Brain (organoid and tissue), 16 donors: ENCODE measurements at places on chromosomes 16 and 17.
A peak's percentile ranks its signal among the peaks of the same experiment; 100 is the strongest.

DNA sequence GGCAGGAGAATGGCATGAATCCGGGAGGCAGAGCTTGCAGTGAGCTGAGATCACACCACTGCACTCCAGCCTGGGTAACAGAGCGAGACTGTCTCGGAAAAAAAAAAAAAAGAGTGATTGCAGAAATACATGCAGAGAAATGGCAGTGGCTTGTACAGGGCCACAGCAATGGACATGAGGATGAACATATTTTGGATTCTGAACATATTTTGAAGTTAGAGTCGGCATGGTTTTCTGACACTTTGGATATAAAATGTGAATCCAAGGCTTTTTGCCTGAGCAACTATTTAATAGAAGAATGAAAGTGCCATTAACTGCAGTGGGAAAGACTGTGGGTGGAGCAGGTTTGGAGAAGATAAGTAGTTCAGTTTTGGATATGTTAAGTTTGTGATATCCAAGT, 35.8 kb downstream of the CPD start:
- DNase-seq: no peak

- DNase-seq: no peak
These were observed at the start of gene RILP for GRCh38 chr17:1649844-1650501. TSS of gene RILP (minus strand) at chr17:1649866. CDS start at chr17:1649804, 62 bp downstream.

DNA sequence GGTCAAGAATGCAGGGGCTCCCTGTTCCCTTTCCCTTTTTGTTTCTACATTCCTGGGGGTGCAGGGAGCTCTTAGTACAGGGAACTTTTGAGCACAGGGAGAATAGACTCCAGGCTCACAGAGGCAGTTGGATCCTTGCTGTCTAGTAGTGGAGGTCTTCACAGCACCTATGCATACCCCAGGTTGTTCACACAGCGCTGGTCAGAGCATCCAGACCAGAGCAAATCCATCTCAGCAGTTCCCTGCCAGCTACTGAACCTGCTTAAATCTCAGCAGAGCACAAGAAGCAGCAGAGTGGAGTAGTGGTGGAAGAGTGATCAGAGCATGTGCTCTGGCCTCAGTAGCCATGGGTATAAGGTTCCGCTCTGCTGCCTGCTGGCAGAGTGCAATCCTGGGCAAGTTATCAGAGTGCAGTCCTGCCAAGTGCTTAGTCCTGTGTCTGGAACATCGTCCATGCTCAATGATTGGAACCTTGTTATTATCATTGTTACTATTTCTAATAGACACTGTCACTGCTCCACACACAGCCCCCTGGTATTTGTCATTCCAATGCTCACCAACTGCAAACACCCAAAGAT, 220.4 kb downstream of the CBLN1 start:
- DNase-seq: no peak

DNA sequence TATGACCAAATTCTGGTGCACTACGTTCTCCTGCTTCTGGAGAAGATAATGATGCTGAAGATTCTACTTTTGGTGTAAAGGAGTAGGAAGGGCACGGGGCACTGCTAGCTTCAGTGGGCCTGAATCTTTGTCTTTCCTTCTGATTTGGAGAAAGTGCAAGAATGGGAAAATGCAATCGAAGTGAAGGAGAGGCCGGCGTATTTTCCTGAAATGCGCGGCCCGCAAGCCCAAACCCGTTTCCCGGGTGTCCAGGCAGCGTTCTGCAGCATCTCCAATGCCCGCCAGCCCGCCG, 372 bp upstream of the NDE1 start:
- DNase-seq: no peak

DNA sequence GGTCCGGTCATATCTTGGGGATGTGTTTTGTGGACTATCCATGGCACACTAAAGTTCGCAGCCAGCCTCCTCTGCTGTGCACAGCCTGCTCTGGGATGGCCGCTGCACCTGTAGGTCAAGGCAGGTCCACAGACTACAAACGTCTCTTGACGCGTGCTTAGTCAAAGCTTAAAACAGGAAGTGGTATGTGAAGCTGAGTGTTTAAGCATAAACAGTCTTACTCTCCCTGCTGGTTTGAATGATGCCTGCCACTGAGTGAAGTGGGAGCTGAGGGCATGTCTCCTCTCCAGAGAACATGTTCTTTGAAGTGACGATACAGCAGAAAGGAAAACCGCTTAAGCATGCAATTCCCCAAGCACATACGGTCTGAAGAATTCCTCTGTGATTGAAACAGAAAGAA, 365.6 kb downstream of the SLC39A11 start:
- DNase-seq: no peak

GRCh38 chr16:85798901-85799496, 345 bp downstream of the EMC8 start:
- no peak for DNase-seq

DNA sequence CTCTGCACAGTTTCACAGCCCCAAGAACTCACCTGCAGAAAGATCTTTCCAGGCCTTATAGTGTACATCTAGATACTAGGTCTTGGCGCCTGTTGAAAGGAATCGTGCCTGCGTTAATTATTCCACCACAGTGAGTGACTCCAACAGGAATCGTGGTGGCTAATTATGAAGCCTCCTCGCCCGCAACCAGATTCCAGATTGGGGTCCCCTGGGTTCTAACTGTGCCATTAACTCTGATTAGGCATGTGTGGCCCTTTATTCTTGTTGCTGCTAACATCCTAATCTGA, 295.3 kb upstream of the MAF start:
- peak; percentile 20 for DNase-seq

DNA sequence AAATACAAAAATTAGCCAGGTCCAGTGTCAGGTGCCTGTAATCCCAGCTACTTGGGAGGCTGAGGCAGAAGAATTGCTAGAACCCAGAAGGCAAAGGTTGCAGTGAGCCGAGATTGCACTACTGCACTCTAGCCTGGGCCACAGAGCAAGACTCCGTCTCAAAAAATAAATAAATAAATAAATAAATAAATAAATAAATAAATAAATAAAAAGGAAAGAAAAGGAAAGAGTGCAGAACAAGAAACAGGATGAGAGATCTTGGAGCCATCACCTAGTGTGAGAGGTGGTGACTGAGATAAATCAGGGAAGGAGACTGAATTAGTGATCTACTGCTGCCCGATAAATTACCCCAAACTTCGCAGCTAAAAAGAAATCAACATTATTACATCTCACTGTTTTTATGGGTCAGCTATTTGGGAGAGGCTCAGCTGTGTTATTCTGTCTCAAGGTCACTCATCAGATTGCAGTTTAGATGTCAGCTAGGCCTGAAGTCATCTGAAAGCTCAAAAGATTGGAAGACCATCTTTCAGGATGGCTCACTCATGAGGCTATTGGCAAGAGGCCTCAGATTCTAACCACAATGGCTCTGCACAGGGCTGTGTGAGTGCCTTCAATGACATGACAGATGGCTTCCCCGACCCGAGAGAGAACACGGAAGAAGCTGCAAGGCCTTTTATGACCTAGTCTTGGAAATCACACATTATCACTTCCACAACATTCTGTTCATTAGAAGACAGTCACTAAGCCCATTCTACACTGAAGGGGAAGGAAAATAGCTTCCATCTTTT, 66.4 kb downstream of the CMC2 start:
- DNase-seq: no peak

- no peak for DNase-seq
These were observed 248.6 kb downstream of the FTO start for GRCh38 chr16:53952215-53953208.
